ENCODE measurements at places on chromosomes 2 and 18.

DNA sequence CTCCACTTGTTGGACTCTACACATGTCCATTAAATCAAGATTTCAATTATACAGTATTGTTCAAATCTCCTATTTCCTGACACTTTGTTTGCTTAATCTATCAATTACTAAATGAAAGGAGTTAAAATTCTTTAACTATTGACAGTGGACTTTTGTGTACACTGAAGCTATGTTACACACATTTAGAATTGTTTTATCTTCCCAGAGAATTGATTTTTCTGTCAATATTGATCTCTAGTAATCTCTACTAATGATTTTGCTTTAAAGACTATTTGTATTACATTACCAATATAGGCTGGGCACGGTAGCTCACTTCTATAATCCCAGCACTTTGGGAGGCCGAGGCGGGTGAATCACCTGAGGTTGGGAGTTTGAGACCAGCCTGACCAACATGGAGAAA lies 215.7 kb downstream of the WDPCP start:
- DNase-seq, result no peak

DNA sequence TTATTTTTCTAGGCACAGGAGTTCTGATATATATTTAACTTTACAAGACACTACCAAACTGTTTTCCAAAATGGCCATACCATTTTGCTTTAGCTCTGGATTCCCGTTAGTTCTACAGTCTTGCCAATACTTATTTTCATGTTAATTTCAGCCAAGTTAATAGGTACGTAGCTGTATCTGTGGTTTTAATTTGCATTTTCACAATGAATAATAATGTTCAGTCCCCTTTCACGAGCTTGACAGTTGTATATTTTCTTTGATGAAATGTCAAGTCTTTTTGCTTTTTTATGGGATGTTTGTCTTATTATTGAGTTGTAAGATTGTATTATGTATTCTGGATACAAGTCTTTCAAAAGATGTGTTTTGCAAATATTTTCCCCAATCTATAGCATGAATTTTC lies 50.6 kb upstream of the GALNT5 start:
- DNase-seq, result no peak

DNA sequence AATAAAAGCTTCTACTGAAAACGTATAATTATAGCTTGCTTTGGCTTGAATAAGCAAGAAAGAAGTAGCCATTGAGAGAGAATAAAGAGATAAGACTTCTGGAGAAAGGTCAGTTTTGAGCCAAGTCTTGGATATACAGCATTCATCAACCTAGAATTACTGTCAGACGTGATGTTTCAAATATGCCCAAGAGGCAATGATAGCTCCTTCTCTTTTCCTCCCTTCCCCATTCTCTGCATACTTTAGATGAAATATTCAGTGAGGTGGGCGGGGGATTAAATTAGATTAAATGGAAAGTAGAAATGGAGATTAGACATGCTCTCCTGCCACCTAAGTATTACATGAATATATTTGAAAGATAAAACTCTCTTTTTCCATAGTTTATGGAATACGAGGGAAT lies 8.7 kb downstream of the ANTXR1 start:
- DNase-seq, result no peak

GRCh38 chr2:186927185-186927866 lies 78.4 kb upstream of the ZSWIM2 start:
- DNase-seq, result no peak

DNA sequence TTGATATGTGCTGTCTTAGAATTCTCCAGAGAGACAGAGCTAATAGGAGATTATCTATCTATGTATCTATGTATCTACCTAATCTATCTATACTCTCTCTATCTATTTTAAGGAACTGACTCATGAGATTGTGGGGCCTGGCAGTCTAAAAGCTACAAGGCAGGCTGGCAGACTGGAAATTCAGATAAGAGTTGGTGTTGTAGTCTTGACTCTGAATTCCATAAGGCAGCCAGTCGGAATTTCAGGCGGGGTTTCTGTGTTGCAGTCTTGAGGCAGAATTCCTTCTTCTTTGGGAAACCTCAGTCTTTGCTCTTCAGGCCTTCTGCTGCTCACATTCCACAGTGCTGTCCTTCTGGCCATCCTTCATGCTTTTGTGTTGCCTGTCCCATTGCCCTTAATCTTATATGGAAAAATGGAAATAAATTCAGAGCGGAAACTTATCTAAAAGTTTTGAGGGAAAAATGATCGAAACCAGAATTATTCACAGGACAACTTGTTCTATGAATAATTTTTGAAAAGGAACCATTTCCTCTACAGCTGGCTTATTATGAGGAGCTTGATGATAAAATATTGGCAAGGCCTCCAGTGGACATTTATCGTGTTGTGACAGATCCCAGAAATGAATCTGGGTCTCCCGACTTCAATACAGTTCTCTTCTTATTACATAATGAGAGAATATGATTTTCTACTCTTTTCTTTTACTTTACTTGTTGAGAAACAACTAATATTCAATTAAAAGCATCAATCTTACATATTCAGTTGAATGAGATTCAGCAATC lies 10.8 kb downstream of the IL1RL1 start:
- no peak for DNase-seq

- no peak for DNase-seq
These were observed 4.2 kb upstream of the GRB14 start for GRCh38 chr2:164625378-164625971.

- DNase-seq, result no peak
These were observed 97.4 kb downstream of the LRP1B start for GRCh38 chr2:142033393-142033792.

- DNase-seq, result no peak
These were observed 47.7 kb upstream of the TRIB2 start for GRCh38 chr2:12669036-12669435.

- DNase-seq, result no peak
These were observed 177.8 kb upstream of the EPAS1 start for GRCh38 chr2:46119453-46119852.

DNA sequence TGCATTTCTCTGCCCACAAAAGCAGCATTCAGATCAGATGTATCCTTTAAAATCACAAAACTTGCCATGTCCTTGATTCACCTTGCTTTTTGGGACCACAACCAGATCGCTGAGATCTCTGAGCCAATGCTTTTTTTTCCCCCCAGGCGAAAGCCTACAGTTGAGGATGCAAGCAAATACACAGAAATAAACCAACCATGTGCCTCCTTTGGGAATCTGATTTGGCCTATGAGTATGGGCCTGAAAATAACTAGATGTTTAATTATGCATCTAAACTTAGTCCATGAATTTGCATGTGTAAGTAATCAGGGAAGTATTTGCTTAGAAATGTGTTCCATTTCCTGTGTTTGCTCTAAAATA lies 49.7 kb upstream of the CDC42EP3 start:
- no peak for DNase-seq

Measured in DMS153 (cell line).